ENCODE measurements at places on chromosomes 1 and 21.

- no peak for DNase-seq
Measured at GRCh38 chr1:51910221-51911000, 31.9 kb upstream of the NRDC start.

GRCh38 chr1:229119161-229119560 lies 151.8 kb upstream of the RAB4A start:
- DNase-seq, result no peak

DNA sequence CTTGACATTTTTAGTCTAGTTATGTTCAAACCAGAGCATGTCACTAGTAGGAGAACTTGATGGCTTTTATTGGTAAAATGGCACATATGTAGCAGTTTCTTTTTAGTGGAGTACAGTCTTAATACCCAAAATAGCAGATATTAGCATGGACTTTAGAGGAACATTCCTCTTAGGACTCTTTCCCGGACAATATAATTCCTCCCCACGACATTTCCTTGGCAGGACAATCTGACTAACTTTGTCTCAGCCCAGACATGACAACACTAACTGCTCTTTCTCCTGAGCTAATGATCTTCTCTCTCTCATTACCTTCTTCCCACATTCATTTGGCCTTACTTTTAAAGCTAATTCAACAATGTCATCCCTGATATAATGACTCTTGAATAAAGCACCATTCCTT lies 62.5 kb downstream of the ADAMTS1 start:
- DNase-seq, result no peak

- no peak for DNase-seq
Measured at GRCh38 chr21:16770266-16770665, 742.6 kb upstream of the CXADR start.

DNA sequence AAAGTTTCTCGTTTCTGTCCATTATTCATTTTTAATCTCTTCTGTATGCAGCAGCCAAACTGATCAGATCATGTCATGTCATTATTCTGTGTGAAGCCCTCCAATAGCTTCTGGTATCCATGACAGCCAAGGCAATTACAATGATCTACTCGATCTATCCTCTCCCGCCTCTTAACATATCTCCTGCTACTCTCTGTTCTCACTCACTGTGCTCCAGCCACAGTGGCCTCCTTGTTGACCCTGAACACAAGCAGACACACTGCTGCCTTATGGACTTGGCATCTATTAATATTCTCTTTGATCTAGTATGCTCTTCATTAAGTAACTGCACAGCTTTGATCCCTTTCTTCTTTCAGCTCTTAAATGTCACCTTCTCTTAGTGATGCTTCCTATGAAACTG lies 59.5 kb downstream of the TPR start:
- DNase-seq, result no peak

Measured in activated CD4-positive, alpha-beta T cell treated with anti-CD3 and anti-CD28 coated beads for 4 hours (primary cell).